ENCODE measurements at places on chromosomes 7 and 10.
A peak's percentile ranks its signal among the peaks of the same experiment; 100 is the strongest.

- no peak for DNase-seq
Observed at GRCh38 chr7:36091874-36092176, 61.2 kb upstream of the EEPD1 start.

DNA sequence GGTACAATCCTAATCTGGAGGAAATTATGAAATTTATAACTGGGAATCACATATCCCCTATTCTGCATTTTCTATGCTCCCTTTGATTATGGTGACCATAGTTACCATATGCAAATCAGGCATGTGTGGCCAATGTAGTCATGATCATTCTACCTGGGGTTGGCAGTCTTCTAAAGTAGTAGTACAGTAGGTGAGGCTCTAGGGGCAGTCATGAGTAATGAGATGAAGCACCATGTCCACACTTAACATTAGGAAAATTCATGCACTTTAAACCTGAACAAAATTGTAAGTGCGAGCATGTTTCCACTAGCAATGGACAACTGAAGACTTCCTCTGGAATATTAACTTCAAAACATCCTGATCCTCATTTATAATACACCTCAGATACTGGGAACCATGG is 545.9 kb downstream of the SUGCT start:
- DNase-seq, result no peak

DNA sequence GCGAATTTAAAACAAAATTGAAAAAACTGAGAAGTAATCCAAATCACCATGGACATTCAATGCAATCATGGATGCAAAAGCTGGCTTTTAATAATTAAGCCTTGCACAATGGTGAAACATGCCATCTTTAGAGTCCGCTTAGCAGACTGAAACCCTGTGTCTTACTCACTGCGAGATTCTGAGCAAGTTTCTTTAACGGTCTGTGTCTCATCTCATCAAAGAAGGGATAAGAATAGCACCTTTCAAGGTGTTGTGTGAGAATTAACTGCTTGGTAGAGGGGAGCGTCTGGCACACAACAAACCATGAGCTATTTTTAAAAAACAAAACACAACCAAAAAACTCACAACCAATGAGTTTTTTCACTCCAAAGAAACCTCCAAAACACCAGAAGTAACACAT is 21.4 kb downstream of the ACBD7 start:
- no peak for DNase-seq

DNA sequence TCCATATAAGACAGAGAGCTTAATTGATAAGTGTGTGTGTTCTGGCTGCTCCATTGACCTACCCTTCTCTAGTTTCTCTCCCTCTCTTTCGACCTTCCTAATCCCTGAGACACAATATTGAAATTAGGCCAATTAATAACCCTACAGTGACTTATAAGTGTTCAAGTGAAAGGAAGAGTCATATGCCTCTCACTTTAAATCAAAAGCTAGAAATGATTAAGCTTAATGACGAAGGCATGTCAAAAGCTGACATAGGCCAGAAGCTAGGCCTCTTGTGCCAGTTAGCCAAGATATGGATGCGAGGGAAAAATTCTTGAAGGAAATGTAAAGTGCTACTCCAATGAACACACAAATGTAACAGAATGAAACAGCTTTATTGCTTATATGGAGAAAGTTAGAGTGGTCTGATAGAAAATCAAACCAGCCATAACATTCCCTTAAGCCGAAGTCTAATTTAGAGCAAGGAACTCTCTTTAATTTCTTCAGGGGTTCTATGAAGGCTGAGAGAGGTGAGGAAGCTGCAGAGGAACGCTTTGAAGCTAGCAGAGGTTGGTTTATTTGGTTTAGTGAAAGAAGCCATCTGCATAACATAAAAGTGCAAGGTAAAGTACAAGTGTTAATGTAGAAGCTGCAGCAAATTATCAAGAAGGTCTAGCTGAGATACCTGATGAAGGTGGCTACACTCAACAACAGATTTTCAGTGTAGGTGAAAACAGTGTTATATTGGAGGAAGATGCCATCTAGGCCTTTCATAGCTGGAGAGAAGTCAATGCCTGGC is 53.8 kb downstream of the ST7 start:
- DNase-seq, result no peak

GRCh38 chr7:136874393-136875032 is 6.1 kb downstream of the CHRM2 start:
- DNase-seq, result no peak

GRCh38 chr10:42707234-42707633 is 68.9 kb upstream of the ZNF33B start:
- no peak for DNase-seq

GRCh38 chr10:32731527-32731926 is 226.5 kb downstream of the ITGB1 start:
- DNase-seq, result no peak

DNA sequence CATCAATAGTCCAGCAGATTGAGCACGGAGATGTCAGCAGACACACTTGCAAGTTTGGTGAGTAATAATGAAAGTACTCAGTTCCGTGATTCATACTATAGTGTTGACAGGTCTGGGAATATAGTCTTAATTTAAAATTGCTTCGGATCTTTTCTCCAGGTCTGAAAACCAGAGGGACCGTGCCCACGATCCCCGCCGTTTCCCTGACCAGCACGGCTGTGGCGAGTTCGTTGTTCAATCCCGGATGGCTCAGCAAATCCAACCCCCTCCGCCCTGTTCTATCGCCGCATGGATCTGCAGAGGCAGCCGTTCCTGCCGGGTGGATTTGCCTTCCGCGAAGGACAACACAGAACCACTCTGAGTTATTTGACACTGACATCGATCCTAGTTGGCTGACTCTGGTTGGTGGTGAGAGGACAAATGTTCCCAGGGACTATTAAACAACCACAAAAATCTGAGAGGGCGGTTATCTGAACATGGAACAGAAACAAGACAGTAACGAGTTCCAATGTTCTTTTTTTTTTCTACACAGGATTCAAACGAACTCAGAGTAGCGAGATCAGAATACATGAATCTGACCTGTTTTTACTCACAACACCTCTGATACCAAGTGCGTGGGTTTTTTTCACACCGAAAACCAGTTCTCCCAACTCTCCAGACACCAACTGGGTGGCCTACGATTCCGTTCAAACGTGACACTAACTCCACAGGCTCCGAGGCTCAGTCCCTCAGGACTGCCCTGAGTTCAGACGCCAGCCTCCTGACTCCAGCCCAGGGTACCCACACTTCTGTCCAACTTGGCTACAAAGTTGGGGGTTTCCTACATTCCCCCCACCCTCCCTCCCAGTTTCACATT is 52.7 kb downstream of the RBM17 start:
- DNase-seq, result no peak

- DNase-seq, result no peak
Observed at GRCh38 chr10:107548301-107548700, 383.8 kb upstream of the SORCS1 start.

- no peak for DNase-seq
Observed at GRCh38 chr10:13206546-13207443, 27.4 kb downstream of the UCMA start.

- DNase-seq, result no peak
Observed at GRCh38 chr7:92584953-92585352, 5.2 kb downstream of the FAM133B start.

- DNase-seq, result no peak
Observed at GRCh38 chr7:90910136-90910535, 314.0 kb downstream of the CDK14 start.

GRCh38 chr7:5679813-5680473 is 101.5 kb downstream of the RNF216 start:
- no peak for DNase-seq

GRCh38 chr10:88791924-88792323 is 10.6 kb upstream of the LIPM start:
- no peak for DNase-seq

DNA sequence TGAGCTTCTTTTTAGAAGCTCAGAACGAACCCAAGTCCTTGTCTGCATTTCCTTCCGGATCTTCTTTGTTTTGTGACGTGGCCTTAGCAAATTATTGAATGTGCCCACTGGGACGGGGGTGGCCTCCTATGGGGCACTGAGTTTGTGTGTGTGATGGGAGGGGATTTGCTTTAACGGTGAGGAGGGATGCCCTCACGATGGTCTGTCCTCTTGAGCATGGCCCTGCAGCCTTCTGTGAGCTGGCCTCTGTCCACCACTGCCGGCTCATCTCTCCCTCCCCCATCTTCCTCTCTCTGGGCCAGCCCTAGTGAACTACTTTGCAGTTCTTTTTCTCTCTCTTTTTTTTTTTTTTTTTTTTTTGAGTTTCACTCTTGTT is 62.9 kb upstream of the MKRN1 start:
- no peak for DNase-seq

DNA sequence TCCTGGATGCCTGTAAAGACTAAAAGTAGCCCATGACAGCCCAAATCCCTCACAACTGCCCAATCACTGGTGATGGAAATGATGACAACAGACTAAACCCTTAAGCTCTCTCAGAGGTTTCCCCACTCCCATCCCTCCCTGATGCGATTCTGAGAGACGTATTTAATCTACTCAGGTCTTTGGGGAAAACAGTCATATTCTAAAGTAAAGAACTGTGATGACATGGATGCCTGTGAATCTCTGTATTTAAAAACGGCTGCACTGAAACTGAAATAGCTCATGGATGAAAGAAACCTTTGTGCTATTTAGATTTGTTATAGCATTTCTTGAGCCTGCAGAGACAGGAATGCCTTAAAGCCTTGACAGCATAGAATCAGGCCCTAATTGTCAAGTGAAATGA is 28.5 kb downstream of the VPS41 start:
- no peak for DNase-seq

- no peak for DNase-seq
Observed at GRCh38 chr10:23363793-23364135, 19.2 kb upstream of the C10orf67 start.

DNA sequence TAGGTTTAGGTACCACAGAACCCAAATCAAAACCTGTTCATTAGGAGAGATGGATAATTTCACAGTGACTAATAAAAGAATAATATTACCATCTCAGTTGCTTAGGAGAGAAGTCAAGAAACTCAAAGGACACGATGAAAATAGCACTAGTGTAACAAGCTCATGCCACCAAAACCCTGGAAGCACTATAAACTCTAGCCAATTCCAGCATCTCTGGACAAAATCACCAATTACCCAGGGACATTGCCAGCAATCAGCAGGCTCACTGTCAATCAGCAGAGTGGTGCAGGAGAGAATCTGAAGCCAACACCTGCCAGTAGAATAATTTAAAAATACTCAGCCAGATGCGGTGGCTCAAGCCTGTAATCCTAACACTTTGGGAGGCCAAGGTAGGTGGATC is 88.9 kb downstream of the ARMH3 start:
- DNase-seq, result no peak

DNA sequence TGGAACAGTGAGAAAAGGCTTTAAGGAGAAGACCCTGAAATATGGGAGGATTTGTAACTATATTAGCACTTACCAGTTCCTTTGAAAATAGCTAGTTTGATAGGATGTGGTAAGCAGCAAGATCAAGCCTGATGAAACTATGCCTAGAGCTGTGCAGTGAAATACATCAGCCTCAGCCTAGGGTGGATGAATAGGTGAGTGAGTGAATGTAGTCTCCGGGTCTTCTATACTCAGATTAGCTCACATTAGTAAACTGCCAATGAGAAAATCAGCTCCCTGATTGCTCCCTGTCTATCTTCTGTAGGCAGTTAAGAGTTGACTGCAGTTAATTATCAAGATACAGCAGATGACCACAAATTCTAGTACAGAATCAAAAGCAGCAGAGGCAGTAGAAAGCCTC is 89.6 kb downstream of the ELAPOR2 start:
- DNase-seq, result no peak

- no peak for DNase-seq
Observed at GRCh38 chr10:70302292-70302691, 18.5 kb upstream of the NPFFR1 start.

GRCh38 chr7:129947701-129948100 is 5.1 kb downstream of the UBE2H start:
- DNase-seq, result no peak

DNA sequence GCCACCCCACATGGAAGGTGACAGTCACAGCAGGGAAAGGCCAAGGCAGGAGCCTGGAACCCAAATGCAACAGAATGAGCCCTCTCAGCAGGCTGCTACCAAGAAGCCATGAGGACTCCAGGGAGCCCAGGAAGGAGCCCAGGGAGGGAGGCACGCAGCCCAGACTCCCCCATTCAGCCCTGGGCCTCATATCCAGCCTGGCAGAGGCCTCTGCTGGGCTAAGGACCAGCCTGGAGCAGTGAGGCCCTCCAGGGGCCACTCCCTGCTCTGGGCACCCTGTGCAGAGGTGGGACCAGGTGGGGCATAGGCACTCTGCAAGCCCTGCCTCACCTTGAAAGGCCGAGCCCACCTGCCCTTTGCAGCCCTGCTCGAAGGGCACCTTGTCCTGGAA is 25.8 kb upstream of the ZNF488 start:
- DNase-seq, result no peak

GRCh38 chr7:39951226-39952194 is 1.5 kb downstream of the CDK13 start:
- DNase-seq, result peak; percentile 64

GRCh38 chr10:99172128-99172738 is 63.4 kb downstream of the HPSE2 start:
- DNase-seq, result no peak

- DNase-seq, result no peak
Observed at GRCh38 chr10:132335189-132336063, 3.4 kb downstream of the LRRC27 start.

- no peak for DNase-seq
Observed at GRCh38 chr10:112953174-112954159, 3.4 kb downstream of the TCF7L2 start.

- no peak for DNase-seq
Observed at GRCh38 chr10:42989481-42989921, 87.4 kb upstream of the RET start.

DNA sequence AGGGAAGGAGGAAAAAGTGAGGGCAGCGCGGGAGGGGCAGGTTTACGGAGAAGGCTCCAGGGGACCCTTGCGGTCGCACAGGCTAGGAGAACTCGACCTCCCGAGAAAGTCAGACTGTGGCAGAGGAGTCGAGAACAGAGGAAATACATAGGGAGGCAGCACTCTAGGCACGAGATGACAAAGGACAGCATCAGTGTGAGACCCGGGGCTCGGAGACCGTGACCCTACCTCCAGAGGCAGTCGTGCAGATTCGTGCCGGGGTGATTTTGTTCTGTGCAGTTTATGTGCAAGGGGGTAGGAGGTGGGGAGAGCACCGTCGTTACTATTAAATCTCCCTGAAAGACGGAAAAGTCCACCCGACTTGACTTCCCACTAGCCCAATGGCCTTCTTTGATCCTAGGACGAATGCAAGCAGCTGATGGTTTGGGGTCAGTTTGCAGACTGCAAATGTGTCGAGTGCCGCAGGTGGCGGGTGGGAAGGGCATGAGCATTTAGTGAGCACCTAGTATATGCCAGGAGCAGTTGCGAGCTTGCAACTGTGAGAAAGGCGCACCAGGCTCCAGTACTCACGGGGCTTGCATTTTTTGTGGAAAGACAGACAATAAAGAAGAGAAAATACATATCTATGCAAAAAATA is 674 bp upstream of the OSBPL3 start:
- no peak for DNase-seq

- DNase-seq, result no peak
Observed at GRCh38 chr10:30463944-30464451, 30.0 kb downstream of the MAP3K8 start.

GRCh38 chr7:42024537-42024936 is 212.5 kb downstream of the GLI3 start:
- DNase-seq, result no peak
